ENCODE measurements at places on chromosomes 3 and 15.

- DNase-seq = no peak
These were observed 80.7 kb downstream of the LIPC start for GRCh38 chr15:58512522-58512921.

- no peak for DNase-seq
These were observed 21.3 kb downstream of the RTF1 start for GRCh38 chr15:41438206-41438605.

DNA sequence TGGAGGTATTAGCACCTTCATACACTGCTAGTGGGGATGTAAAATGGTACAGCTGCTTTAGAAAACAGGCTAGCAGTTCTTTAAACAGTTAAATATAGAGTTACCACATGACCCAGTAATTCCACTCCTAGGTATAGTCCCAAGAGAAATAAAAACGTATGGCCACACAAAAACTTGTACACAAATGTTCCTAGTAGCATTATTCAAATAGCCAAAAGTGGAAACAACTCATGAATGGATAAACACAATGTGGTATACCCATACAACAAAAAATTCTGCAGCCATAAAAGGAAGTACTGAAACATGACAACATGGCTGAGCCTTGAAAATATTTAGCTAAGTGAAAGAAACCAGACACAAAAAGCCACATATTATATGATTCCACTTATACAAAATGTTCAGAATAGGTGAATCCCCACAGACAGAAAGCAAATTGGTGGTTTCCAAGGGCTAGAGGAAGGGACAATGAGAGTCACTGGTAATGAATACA lies 40.8 kb upstream of the KLF13 start:
- DNase-seq = no peak

- DNase-seq = no peak
These were observed 255.3 kb downstream of the RSL24D1 start for GRCh38 chr15:54941417-54941816.

DNA sequence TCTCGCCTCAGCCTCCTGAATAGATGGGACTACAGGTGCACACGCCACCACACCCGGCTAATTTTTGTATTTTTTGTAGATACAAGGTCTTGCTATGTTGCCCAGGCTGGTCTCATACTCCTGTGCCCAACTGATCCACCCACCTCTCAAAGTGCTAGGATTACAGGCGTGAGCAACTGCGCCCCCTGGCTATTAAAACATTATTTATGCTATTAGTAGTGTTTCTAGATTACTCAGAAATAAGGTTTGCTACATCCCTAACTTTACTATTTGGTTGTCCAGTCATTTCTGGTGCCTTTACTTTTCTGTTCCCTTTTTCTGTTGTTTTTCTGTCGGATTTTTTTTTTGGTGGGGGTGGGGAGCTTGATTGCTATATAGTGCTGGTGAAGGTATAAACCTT lies 393.6 kb upstream of the TPM1 start:
- no peak for DNase-seq

DNA sequence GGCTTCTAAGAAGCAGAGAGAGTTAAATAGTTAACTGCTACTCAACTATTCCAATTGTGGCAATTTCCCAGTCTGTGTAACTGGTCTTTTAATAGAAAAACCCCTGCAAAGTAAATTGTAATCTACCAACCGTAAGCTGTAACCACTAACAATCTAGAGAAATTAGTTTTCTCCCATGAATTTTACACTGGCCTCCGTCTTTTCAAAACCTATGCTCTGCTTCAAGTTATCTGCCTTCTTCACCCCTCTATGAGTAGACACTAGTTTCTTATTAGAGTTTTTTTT lies 42.6 kb downstream of the LRRFIP2 start:
- DNase-seq = no peak

DNA sequence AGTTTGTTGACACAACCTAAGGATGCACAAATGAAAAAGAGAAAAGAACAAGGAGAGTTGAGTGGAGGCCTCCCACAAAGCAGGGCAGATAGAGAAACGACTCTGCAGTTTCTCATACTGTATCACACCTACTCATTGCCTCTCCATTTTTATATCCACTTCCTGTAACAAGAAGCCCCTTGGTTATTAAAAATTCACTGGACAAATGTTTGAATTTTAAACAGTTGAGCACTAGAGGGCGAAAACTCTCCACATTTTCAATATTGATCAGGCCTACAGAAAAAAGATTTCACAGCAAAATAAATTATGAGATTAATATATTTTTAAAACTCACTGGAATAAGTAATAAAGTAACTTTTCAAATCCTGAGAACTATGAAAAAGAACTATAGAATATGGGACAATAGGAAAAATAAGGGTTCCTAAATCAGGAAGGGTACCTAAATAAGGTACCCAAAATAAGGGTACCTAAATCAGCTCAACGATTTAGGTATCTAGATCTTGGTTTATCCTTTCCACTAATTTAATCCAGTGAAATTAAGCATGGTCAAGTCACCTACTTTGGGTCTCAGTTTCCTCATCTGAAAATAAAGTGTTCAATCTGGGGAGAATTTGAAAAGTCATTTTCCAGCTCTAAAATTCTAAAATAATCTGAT lies 47.0 kb upstream of the PPIB start:
- DNase-seq = peak; percentile 85

DNA sequence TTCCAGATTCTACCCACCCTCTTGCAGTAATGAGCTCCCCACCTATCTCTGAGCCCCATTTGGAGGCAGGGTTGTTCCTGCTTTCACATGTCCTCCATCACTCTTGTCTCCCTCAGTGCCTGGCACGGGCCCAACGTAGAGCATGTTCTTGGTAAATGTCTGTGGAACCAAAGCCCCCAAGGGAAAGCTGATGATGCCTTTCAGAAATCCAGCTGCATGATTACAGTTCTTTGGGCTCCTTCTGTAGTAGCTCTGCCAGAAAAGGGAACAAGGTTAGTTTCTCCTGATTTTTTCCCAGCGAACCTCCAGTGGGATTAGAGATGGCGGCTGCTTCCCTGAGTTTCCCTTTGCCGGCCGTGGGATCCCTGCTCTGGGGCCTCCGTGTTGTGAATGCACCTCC lies 39.3 kb downstream of the CGNL1 start:
- no peak for DNase-seq

DNA sequence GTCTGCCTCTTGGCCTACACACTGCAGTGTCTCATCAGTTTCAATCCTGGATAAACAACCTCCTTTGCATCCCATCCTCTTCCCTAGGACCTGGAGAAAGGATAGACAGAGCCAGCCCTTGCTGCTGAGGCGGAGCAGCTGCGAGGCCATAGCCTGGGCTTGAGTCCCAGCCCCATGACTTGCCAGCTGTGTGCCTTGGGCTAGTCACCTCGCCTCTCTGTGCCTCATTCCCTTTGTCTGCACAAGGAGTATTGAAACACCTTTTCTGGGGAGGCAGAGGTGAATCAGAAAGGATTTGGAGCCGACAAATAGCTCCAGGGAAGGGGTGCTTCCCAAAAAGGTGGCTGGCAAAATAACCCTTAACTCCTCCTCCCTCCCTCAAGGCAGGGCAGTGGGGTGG lies 65.0 kb upstream of the SLC6A1 start:
- no peak for DNase-seq
